ENCODE measurements at places on chromosomes 1 and 21. TPM values are rescaled to one million over a fixed set of nuclear protein-coding genes. Genes with fewer than 3 reads are reported as not detected.

DNA sequence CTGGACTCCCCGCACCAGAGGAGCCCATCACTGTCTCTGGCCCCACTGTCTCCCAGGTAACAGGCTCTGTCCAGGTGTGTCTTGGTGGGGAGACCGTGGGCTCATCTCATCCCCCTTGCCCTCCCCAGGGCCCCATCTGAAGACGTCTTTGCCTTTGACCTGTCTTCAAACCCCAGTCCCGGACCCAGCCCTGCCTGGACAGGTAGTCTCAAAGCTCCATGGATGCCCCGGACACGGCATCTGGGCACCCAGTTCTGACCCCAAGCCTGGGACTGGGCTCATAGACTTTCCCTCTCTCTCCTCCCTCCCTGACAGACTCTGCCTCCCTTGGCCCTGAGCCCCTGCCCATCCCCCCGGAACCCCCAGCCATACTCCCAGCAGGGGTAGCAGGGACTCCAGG is 6.3 kb upstream of the CATSPER4 start:
- no peaks in the 10 kb centered on the region for H3K36me3 ChIP-seq
- H3K27me3 ChIP-seq = peaks cover 16% of the 10 kb centered on the region

DNA sequence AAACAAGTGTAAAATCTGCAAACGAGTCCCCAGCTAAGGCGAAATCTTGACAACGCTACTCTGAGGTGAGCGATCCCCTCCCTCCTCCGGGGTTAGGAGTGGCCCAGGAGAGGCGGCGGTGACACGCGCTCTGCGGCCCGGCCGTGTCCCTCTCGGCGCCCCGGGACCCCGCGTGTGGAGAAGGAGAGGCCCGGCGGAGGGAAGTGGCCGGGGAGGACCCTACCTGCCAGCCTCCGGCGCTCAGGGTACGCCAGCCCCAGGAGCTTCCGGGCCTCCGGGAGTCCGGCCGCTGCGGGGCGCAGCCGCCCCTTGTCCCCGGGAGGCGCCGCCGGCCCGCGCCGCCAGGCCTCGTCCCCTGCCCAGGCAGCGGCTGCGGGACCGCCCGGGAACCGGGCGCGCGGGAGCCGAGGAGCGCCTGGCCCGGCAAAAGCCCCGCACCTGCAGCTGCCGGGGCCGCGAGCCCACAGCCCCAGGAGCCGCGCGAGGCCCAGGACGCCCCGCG is 543 bp downstream of the ABCB10 start:
- peak overlapping the region; percentile 91 for H3K4me3 ChIP-seq
- H3K36me3 ChIP-seq = no peaks in the 10 kb centered on the region
- DNase-seq = peak; percentile 7

GRCh38 chr1:169043823-169044222 is 62.7 kb upstream of the ATP1B1 start:
- H3K27ac ChIP-seq = no peak overlapping the region
- H3K27me3 ChIP-seq = peaks cover 3% of the 10 kb centered on the region
- no peak for DNase-seq
- H3K36me3 ChIP-seq = no peaks in the 10 kb centered on the region
- H3K4me3 ChIP-seq = no peak overlapping the region

GRCh38 chr1:239807361-239807760 is 284.3 kb upstream of the FMN2 start:
- no peaks in the 10 kb centered on the region for H3K27me3 ChIP-seq
- H3K27ac ChIP-seq = no peak overlapping the region
- no peaks in the 10 kb centered on the region for H3K36me3 ChIP-seq

Gene RIMS3
- total RNA-seq = not detected

- H3K27ac ChIP-seq = peak overlapping the region; percentile 96
- peaks cover 55% of the 10 kb centered on the region for H3K4me1 ChIP-seq
- DNase-seq = peak; percentile 90
- H3K4me3 ChIP-seq = peak overlapping the region; percentile 80
- peaks cover 9% of the 10 kb centered on the region for H3K36me3 ChIP-seq
Measured at GRCh38 chr1:9700340-9700739, 48.8 kb downstream of the PIK3CD start.

Gene CFHR5
- total RNA-seq = not detected

DNA sequence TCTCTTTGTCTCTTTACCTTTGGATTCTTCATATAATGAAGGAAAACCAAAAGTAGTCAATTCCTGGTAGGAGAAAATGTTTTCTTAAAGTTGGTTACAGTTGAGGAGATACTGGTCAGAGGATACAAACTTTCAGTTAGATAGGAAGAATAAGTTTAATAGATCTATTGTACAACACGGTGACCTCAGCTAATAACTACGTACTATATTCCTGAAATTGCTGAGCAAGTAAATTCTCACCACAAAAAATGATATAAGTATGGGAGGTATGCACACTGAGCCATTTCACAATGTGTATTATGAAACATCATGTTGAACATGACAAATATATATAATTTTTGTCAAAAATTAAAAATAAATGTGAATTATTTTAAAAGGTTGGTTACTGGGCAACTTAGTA is 20.4 kb downstream of the SSX2IP start:
- peaks cover 37% of the 10 kb centered on the region for H3K36me3 ChIP-seq
- no peaks in the 10 kb centered on the region for H3K27me3 ChIP-seq
- H3K27ac ChIP-seq = peak overlapping the region; percentile 27
- DNase-seq = no peak
- no peak overlapping the region for H3K4me3 ChIP-seq
- peaks cover 53% of the 10 kb centered on the region for H3K4me1 ChIP-seq

DNA sequence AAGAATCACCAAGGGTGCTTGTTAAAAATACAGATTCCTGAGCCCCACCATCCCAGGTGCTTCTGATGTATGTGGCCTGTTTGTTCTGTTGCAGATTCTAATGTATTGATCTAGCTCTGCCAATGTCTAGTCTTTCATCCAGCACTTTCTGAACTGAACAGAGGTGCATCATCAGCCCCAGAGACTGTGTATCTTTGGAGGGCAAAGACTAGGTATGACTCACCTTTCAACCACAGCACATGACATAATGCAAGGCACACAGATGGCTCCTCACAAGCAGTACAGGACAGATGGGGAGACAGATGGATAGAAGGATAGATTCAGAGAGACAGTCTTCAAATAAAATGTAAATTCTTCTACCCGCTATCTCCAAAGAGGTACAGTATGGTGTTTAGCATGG is 32.3 kb downstream of the CD58 start:
- H3K36me3 ChIP-seq = peaks cover 41% of the 10 kb centered on the region
- peak; percentile 53 for DNase-seq
- H3K4me3 ChIP-seq = no peak overlapping the region
- peaks cover 54% of the 10 kb centered on the region for H3K4me1 ChIP-seq
- no peak overlapping the region for H3K27ac ChIP-seq

GRCh38 chr1:13888351-13888986 is 188.5 kb downstream of the PRDM2 start:
- no peaks in the 10 kb centered on the region for H3K4me1 ChIP-seq
- no peaks in the 10 kb centered on the region for H3K36me3 ChIP-seq
- H3K27ac ChIP-seq = no peak overlapping the region
- no peak overlapping the region for H3K4me3 ChIP-seq

DNA sequence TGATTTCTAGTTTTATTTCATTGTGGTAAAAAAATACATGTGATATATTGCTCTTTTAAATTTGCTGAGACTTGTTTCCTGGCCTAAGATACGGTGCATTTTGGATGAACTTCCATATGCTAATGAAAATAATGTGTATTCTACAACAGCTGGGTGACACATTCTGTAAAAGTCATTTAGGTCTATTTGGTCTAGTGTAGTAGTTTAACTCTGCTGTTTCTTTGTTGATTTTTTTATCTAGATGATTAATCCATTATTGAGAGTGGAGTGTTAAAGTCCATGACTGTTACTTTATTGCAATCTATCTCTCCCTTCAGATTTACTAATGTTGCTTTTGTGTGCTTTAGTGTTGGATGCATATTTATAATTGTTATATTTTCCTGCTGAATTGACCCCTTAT is 161.4 kb downstream of the VAV3 start:
- no peaks in the 10 kb centered on the region for H3K4me1 ChIP-seq
- H3K27ac ChIP-seq = no peak overlapping the region
- no peak overlapping the region for H3K4me3 ChIP-seq
- H3K36me3 ChIP-seq = no peaks in the 10 kb centered on the region
- no peak for DNase-seq

Gene NPR1
- not detected for total RNA-seq

GRCh38 chr1:65470766-65471165 is 50.3 kb downstream of the LEPR start:
- no peaks in the 10 kb centered on the region for H3K27me3 ChIP-seq
- H3K36me3 ChIP-seq = no peaks in the 10 kb centered on the region
- no peak for DNase-seq
- peaks cover 16% of the 10 kb centered on the region for H3K4me1 ChIP-seq
- H3K27ac ChIP-seq = no peak overlapping the region

DNA sequence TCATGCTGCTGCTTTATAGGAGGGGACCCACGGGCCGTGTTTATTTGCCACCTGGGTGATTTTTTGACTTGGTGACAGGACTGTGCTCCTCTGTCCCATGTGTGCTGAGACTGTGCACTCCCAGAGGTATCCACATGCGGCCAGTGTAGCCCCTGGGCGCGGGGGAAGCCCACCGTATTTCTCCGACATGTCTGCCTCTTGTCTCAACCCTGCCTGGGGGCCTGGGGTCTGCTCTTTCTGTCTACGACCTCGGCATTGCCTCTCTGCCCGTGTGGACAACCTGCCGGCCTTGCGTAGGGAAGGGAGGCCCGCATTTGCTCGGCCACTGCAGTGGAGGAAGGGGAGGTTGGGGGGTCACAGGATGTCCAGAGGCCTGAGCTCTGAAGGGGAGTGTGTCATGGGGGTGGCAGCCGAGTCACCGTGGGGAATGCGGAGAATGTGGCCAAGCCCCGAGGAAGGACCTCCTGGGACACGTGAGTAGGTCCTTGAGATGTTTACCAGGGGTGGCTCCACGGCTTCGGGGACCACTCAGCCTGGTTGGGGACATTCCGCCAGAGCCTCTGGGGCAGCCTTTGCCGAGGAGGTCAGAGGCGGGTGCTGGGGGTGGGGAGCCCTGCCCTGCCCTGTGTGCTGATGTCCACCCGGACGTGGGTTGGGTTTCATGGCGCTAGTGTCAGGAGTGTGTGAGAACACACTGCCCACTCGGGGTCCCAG is 11.0 kb downstream of the PRKCZ start:
- peaks cover 6% of the 10 kb centered on the region for H3K36me3 ChIP-seq
- H3K27me3 ChIP-seq = peaks cover 20% of the 10 kb centered on the region
- H3K4me3 ChIP-seq = no peak overlapping the region
- DNase-seq = no peak
- no peak overlapping the region for H3K27ac ChIP-seq
- H3K4me1 ChIP-seq = no peaks in the 10 kb centered on the region

DNA sequence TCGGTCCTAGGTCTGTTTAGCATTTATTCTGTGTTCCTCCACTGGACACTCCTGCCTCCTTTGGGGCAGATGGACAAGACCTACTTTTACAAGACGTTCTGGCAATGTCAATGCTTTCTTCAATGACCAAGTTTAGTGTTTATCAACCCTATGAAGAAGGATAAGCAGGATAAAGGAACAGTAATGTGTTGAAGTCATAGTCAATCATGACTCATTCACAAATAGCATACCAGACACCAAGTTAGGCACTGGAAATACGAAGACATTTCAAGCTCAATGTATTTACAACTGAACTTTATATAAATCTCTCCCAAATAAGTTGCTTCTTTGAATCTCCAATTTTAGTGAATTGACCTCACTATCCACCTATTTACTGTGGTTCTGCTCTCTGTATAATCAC is 4.8 kb upstream of the SLC35D1 start:
- H3K36me3 ChIP-seq = no peaks in the 10 kb centered on the region
- DNase-seq = no peak
- peak overlapping the region; percentile 3 for H3K27ac ChIP-seq
- H3K27me3 ChIP-seq = peaks cover 2% of the 10 kb centered on the region
- peak overlapping the region; percentile 1 for H3K4me3 ChIP-seq
- H3K4me1 ChIP-seq = peaks cover 54% of the 10 kb centered on the region

DNA sequence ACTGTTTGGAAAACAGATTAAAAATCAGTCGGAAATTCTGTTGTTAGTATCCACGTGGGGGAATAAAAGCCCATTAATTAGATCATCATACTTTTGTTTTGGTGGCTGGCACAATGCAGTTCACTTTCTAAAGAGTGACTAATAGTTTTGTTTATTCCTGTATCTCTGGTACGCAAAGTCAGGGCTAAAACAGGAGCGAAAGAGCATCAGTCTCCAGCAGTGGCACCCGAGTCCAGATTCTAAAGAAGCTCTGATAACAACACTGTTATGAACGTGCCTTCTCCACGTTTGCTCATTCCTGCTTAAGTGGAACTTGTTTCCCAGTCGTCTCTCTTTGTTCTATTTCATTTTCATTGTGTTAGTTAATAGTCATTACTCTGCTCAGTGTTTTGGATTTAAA is 69.6 kb downstream of the HSPA13 start:
- no peaks in the 10 kb centered on the region for H3K27me3 ChIP-seq
- no peaks in the 10 kb centered on the region for H3K36me3 ChIP-seq
- no peak overlapping the region for H3K4me3 ChIP-seq
- DNase-seq = no peak
- no peak overlapping the region for H3K27ac ChIP-seq

GRCh38 chr1:84505493-84506001 is 639 bp upstream of the SPATA1 start:
- H3K36me3 ChIP-seq = peaks cover 36% of the 10 kb centered on the region
- peak overlapping the region; percentile 97 for H3K4me3 ChIP-seq
- H3K27me3 ChIP-seq = no peaks in the 10 kb centered on the region
- H3K27ac ChIP-seq = peak overlapping the region; percentile 99
- peaks cover 55% of the 10 kb centered on the region for H3K4me1 ChIP-seq

DNA sequence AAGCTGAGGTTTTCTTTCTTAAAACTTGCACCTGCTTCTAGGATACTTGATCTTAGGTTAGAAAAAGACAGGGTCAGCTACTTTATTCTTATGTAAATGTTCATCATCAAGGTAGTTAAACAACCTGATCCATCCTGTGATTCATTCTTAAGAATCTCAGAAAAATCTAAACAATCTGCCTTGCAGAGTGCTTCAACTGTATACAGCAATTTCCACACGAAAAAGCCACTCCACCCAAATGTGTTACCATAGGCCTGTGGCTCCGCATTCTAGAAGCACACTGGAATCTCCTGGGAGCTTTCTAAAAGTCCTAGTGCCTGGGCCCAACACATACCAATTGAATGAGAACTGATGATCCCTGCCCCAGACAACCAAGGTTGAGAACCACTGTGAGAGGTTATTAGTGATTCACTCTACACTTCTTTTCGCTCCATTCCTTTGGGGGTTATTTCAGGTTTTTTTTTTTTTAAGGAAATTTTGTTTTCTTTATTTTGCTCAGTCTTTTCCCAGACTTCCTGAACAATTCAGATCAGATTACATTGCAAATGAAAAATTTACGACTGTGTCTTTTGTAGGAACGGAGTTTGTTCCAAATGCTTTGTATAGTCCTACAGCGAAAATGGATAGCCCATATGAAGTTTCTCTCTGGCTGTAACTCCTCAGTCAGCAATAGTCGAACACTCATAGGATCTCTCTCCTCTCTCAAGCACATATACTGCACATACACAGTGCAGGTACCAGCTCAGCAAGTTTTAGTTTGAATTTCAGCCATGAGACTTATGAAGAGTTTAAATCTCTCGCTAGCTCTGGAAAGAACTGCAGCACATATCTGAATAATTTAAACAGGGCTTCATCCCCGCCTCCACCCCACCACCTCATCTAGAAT is 16.1 kb downstream of the SMYD2 start:
- H3K27ac ChIP-seq = peak overlapping the region; percentile 64
- H3K27me3 ChIP-seq = peaks cover 2% of the 10 kb centered on the region
- peak; percentile 81 for DNase-seq
- peaks cover 43% of the 10 kb centered on the region for H3K4me1 ChIP-seq

All from HFFc6 (cell line).